Hepatic stellate cell (primary cell): ENCODE measurements at places on chromosomes 5 and 9.

GRCh38 chr5:53943938-53944337 is 366.4 kb downstream of the ARL15 start:
- DNase-seq: no peak

GRCh38 chr5:129125819-129126218 is 31.3 kb downstream of the ISOC1 start:
- DNase-seq: no peak

GRCh38 chr9:88161144-88161543 is 22.9 kb upstream of the SPATA31C2 start:
- DNase-seq: no peak

DNA sequence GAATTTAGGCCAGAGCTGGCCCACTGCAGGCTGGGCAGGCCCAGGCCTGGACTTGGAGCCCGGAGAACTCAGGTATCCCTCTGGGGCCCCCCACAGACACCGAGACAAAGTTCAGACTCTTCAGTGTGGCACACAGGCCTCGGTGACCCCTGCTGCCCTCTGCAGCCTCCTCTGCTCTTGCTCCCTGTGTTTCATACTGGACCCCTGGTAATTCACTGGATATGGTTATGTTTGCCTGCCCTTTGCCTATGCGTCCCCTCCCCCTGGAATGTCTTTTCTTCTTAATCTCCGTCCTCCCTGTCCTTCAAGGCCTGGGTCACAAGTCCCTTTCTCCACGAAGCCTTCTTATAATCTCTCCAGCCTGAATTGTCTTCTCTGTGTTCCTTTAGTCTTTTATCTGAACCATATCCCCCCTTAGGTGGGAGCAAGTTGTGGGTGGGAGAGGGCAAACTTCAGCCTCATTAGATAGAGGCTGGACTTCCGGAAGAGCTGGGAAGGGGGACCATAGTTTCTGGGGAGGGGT is 30.1 kb downstream of the GSN start:
- DNase-seq: no peak

GRCh38 chr5:82570-82969 is 9.4 kb upstream of the PLEKHG4B start:
- no peak for DNase-seq

GRCh38 chr5:57772512-57772911 is 289.9 kb upstream of the ACTBL2 start:
- DNase-seq: no peak

DNA sequence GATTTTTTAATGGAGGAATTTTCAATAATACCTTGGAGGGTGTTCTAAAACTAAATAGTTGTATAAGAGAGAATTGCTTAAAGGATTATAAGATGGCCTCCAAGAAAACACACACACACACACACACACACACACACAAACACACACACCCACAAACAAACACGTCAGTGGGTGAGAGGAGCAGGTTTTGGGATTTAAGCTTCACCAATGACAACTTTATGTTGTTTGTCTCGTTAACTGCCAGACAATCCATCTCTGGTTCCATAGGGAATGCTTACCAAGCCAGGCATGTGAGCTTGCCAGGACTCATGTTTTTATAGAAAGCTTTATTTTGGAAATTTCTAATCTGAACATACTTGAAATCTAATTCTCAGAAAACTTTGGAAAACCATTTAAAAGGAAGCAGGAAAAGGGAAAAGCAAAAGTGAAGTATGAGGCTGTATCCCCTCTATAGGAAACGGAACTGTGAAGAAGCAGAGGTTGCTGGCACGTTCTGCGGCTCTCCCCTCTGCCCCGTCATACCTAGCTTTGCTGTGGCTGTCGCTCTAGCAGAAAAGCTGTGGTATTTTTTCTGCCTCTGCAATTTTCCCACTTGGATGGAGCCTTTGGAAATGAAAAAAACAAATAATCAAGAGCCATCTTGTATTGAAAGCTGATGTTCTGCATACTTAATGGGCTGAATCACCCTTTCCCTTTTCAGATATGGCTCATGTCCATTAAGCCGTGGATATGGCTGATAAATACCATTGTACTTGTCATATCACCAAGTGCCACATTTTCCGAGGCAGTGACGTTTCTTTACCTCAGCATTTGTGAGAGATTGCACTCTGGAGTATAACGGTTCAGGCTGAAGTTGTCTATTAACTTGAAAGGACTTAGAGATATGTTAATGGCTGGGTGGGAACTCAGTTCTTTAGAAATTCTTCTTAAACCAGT is 112.7 kb downstream of the NTRK2 start:
- DNase-seq: peak; percentile 14

GRCh38 chr5:80069918-80070318 is 34.8 kb downstream of the THBS4 start:
- DNase-seq: no peak

- no peak for DNase-seq
Observed at GRCh38 chr9:87501806-87502205, 4.1 kb downstream of the DAPK1 start.

DNA sequence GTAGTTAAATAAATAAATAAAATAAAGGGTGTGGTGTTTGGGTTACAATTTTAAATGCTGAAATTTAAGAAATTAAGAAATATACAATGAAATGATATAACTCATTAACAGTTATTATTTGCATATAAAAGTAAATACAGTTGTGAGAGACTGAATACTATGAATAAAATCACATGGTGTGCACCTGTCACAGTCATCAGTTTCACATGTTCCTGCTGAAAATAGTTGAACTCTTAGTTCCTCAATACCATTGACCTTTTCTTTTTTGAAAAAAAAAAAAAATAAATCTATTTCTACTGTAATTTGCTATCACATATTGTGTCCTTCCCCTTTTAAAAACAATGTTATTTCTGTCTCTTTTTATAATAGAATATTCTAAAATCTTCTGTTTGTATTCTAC is 130.9 kb upstream of the CHD1 start:
- DNase-seq: no peak

- peak; percentile 80 for DNase-seq
Observed at GRCh38 chr9:16030528-16031185, 477.8 kb downstream of the CCDC171 start.

DNA sequence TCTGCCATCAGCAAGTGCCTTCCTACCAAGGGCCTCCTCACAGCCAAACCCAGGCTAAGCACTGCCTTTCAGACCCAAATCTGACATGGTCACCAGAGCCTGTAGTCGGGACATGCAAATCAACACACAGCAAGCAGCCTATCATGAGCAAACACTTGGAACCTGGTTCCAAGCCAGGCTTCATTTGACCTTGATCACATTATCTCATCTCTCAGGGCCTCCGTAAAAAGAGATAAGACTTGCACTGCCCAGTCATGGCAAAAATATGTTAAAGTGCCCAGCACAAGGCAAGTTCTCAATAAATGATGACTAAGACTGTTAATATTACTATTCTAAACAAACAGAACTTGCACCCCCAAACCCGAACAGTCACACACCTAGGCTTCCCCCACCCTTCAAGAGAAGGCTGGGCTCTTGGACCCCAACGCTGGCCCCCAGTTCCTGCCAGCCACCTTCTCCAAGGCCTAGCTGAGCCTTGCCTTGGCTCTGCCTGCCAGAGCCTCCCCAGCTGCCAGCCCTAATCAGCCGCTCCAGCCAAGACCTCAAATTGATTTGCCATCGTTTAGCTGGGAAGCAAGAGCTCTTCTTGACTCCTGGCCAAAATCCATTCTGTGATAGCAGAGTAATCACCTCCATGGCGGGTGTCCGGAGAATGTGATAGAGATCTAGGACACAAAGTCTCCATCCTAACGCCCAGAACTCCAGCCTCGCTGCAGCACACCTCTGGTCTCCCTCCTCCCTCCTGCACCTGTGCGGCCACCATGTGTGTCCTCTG is 18.7 kb downstream of the CPLX2 start:
- DNase-seq: no peak

DNA sequence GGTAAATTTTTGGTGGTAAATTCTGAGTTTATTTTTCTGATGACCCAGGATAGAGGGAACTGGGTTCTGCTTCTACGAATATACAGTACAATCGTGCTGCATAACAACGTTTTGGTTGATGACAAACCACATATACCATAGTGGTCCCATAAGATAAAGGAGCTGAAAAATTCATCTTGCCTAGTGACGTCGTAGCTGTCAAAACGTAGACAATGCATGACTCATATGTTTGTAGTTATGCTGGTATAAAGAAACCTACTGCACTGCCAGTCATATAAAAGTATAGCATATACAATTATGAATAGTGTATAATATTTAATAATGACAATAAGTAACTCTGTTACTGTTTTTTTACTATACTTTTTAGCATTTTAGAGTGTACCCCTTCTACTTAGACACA is 244.0 kb downstream of the GAS1 start:
- DNase-seq: no peak

GRCh38 chr5:42960506-42960905 is 79.6 kb downstream of the ANXA2R start:
- no peak for DNase-seq

DNA sequence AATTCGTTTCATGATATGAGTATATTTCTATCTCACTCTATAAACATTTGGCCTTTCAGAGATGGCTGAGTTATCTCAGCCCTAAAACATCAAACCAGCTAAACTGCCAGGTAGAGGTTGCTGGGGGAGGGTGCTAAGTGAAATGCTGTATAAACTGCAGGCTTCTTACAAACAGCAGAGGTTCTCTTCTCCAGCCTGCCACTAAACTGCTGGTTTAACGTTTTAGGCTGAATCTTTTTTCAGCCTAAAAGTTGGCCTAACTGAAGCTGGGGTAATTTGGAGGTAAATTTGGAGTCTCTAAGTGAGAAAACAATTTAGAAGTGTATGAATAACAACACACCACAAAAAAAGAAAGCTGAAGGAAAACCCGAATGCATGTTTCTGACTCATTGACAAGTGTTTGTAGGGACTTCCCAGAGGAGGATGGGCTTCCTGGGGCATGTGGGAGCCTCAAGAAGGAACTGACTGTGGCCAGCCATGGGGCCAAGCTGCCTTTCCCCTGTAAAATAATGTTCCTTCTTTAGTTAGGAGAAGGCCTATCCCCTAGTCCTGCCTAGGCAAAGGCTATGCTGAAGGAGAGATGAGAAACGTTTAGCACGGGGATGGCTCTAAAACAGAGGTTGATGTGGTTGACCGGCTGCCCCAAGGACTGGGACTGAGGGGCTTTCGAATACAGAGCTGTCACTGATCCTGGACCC is 44.3 kb downstream of the SLC28A3 start:
- peak; percentile 41 for DNase-seq

- DNase-seq: no peak
Observed at GRCh38 chr5:6611334-6612256, 21.2 kb downstream of the NSUN2 start.

GRCh38 chr5:119176785-119177184 is 105.9 kb downstream of the DMXL1 start:
- DNase-seq: no peak

GRCh38 chr9:115551396-115551795 is 433.4 kb upstream of the TNC start:
- DNase-seq: no peak

DNA sequence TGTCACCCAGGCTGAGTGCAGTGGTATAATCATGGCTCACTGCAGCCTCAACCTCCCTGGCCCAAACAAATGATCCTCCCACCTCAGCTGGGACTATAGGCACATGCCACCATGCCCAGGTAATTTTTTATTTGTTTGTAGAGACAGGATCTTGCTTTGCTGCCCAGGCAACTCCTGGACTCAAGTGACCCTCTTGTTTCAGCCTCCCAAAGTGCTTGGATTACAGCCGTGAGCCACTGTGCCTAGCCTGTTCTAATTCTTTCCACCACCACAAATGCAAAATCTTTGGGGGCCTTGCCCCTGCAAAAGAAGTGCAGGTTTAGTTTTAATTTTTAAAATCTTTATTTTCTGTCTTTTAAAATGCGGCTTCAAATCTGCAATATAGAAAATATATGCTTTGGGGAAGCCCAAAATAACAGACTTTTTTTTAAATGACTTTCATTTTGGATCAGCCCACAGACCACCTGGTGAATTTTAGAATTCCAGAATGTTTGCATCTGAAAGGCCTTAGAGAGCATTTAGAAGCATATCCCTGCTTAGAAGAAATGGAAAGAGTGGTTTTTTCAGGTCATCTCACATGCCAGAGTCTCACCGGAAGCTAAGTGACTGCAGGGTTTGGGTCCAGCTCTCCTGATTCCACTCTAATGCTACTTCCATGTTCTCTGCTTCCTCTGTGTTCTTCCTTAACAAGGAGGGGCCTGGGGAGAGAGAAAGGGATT is 111.4 kb upstream of the FER start:
- DNase-seq: no peak

DNA sequence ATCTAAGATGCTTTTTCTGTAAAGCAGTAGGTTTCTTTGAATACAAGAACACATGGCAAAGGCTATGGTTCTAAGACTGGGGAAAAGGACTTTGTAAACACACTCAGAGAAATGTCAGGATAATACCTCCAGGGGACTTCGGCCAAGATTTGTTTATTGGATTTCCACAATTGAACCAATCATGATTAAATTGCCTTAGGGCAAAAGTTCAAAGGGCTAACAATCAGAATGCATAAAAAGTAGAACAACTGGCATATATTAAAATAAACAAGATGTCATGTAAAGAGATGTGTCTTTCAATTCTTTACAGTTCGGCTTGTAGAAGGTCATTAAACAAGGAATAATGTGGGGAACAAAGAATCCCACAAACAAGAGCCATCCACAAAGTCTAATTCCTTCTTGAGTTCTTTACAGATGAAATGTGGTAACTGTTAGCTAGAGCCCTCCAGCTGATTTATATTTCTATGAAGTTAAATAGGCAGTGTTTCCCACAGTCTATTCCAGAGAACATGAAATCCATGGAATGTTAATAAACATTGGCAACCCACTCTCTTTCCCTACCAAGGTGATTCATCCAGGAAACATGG is 565.5 kb downstream of the ZNF608 start:
- no peak for DNase-seq

GRCh38 chr9:37968228-37968701 is 64.3 kb upstream of the SLC25A51 start:
- peak; percentile 66 for DNase-seq

DNA sequence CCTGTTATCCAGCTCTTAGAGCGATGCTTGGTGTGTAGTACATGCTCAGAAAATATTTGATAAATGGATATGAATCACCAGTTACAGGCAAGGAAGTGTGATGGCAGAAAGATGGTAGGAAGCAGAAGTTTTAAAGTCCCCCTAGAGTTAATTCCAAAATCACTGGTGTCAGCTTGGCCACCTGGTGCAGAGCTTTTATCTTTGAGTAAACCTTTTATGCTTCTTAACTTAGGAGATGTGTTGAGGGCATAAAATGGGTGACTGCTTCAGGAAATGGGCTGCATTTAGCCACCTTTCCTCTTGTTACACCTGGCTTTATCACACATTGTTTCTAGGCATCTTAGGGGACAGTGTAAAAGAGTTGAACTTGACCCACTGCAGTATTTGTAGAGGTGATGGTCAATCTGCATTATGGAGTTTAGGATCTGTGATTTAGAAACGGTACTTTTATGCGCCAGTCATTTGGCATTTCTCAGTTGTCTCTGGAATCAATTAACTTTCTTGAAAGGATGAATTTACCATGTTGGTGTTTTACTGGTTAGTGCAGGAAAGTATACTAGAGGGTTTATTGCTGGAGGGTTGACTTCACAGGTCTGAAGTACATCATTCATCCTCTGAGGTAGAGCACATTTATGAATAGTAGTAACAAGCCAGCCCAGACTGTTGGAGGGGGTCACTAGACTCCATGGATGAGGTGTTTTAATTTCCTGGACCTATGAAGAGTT is 7.5 kb upstream of the FAM120AOS start:
- no peak for DNase-seq

- no peak for DNase-seq
Observed at GRCh38 chr5:167261309-167262100, 1029.9 kb upstream of the WWC1 start.
